ENCODE measurements at places on chromosomes 7 and 10.
A peak's percentile ranks its signal among the peaks of the same experiment; 100 is the strongest.

- no peak for DNase-seq
- H3K27me3 ChIP-seq, result no peaks in the 10 kb centered on the region
- no peak overlapping the region for H3K4me3 ChIP-seq
- H3K27ac ChIP-seq, result no peak overlapping the region
- no peaks in the 10 kb centered on the region for H3K36me3 ChIP-seq
These were observed 28.6 kb downstream of the MACC1 start for GRCh38 chr7:20188567-20188966.

GRCh38 chr10:85544956-85545355 is 821.6 kb downstream of the GRID1 start:
- H3K4me3 ChIP-seq, result no peak overlapping the region
- no peaks in the 10 kb centered on the region for H3K4me1 ChIP-seq
- H3K27ac ChIP-seq, result no peak overlapping the region
- H3K27me3 ChIP-seq, result no peaks in the 10 kb centered on the region

DNA sequence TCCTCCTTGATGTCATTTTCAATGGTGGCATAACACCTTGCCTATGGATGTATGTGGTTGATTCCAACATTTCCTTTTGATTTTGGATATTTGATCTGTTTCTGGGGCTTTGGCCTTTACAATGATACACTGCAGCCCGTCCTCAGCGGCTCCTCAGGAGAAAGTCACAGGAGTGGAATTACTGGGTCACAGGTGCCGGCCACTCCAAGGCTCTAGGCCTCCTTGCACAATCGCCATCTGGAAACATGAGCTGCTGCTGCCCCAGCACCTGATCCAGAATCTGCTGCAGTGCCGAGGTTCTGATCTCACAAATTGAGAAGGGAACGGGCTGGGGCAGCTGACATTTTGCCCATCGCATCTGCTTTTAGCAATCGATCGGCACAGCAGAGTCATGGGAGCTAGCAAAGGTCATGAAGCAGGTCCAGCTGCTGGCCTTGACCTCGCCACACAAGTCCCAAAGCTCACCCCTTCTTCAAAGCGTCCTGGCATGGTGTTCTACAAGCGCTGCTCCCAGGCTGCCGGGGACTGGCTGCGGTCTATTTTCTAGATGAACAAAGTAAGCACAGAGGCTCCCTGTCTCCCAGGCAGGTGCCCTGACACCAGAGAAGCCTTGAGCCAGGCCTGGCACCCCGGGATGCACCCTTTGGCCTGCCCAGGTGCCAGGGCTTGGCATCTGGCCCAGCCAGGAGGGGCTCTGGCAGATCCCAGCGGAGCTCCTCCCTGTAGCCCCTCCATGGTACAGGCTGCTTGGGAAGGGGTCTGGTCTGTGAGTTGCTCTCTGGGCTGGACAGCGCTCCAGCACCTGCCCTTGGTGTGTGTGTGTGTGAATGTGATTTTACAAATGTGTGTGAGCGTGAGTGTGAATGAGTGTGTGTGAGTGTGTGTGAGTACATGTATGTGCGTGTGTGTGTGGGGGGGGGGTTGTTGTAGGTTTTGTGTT is 201.8 kb downstream of the GLRX3 start:
- H3K27ac ChIP-seq, result no peak overlapping the region
- H3K27me3 ChIP-seq, result no peaks in the 10 kb centered on the region
- H3K4me3 ChIP-seq, result no peak overlapping the region
- H3K36me3 ChIP-seq, result no peaks in the 10 kb centered on the region
- no peak for DNase-seq

GRCh38 chr10:72041491-72041890 is 46.9 kb downstream of the SPOCK2 start:
- DNase-seq, result no peak
- no peak overlapping the region for H3K27ac ChIP-seq
- H3K4me3 ChIP-seq, result no peak overlapping the region
- no peaks in the 10 kb centered on the region for H3K36me3 ChIP-seq
- H3K27me3 ChIP-seq, result no peaks in the 10 kb centered on the region

GRCh38 chr10:47214520-47214919 is 85.5 kb upstream of the GDF10 start:
- H3K4me3 ChIP-seq, result no peak overlapping the region
- peaks cover 16% of the 10 kb centered on the region for H3K4me1 ChIP-seq
- no peak for DNase-seq
- H3K27me3 ChIP-seq, result no peaks in the 10 kb centered on the region

DNA sequence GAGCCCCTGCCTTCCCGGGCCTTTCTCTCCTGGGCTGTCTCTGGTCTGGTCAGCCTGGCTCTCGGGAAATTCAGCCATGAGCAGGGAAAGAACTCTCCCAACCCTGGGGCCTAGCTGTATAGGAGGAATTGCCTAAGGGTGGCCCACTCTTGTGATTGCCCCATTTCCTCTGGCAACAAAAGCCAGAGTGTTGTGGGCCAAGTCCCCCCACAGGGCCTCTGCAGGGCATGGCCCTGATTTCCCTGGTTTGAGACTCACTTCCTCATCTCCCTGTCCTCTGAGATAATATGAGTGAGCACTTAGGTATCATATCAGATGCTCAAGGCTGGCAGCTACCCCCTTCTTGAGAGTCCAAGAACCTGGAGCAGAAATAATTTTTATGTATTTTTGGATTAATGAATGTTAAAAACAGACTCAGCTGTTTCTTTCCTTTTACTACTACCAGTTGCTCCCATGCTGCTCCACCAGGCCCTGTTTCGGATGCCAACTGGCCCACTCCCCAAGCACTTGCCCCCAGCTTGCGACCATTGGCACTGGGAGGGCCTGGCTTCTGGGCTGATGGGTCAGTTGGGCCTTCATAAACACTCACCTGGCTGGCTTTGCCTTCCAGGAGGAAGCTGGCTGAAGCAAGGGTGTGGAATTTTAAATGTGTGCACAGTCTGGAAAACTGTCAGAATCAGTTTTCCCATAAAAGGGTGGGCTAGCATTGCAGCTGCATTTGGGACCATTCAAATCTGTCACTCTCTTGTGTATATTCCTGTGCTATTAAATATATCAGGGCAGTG is 11.4 kb downstream of the IRF5 start:
- DNase-seq, result no peak
- H3K4me3 ChIP-seq, result no peak overlapping the region
- H3K4me1 ChIP-seq, result no peaks in the 10 kb centered on the region
- H3K36me3 ChIP-seq, result peaks cover 4% of the 10 kb centered on the region

DNA sequence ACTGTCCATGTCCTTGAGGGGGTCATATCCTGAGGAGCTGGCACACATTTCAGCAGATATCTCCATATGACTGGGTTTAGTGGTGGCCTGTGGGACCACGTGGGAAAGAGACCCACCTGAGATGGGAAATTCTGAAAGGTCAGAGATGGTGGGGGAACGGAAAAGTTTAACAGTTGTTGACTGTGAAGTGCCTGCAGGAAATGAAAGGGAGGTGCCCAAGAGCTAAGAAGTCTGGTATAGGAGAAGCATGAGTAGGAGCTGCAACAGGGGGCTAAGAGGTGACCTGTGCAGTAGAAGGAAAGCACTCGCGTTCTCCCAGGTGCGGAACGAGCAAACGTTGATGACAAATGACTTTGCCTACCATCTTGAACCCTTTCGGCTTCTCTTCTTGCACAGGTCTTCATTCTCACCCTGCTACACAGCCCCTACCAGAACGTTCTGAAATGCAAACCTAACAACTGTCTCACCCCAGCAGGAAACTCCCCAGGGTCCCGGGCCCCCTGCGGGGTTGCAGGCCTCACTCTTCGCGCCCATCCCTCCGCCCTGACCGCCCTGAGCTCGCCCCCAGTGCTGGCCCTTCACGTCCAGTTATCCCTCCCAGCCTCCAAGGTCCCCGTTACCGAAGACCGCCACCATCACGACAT is 9.8 kb upstream of the FXYD4 start:
- DNase-seq, result no peak
- H3K4me1 ChIP-seq, result peaks cover 19% of the 10 kb centered on the region
- no peaks in the 10 kb centered on the region for H3K36me3 ChIP-seq
- peak overlapping the region; percentile 88 for H3K27ac ChIP-seq

- H3K4me3 ChIP-seq, result no peak overlapping the region
- no peaks in the 10 kb centered on the region for H3K4me1 ChIP-seq
- H3K27me3 ChIP-seq, result no peaks in the 10 kb centered on the region
- DNase-seq, result no peak
- no peaks in the 10 kb centered on the region for H3K36me3 ChIP-seq
- H3K27ac ChIP-seq, result no peak overlapping the region
These were observed 262.5 kb downstream of the SEMA3D start for GRCh38 chr7:84924353-84924752.

GRCh38 chr10:50398381-50398780 is 147.1 kb upstream of the ASAH2 start:
- H3K4me1 ChIP-seq, result peaks cover 21% of the 10 kb centered on the region
- H3K27me3 ChIP-seq, result no peaks in the 10 kb centered on the region
- H3K27ac ChIP-seq, result no peak overlapping the region

DNA sequence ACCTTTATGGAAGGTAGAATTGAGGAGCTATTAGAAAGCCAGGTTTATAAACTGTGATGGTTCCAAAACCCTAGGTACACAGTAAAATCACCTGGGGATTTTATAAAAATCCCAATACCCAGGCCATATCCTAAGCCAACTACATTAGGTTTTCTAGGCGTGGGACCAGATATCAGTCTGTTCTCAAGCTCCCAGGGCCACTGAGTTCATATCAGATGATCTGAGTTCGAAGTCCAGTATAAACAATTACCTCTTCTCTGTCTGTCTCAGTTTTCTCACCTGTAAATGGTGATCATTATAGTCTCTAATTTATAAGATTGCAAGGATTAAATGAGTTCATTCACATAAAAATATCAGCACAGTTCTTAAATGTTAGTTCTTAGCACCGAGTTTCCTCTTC is 60.6 kb downstream of the CAV1 start:
- no peaks in the 10 kb centered on the region for H3K36me3 ChIP-seq
- no peaks in the 10 kb centered on the region for H3K27me3 ChIP-seq
- no peak for DNase-seq
- peaks cover 3% of the 10 kb centered on the region for H3K4me1 ChIP-seq

GRCh38 chr10:86943316-86944030 is 13.9 kb downstream of the MMRN2 start:
- DNase-seq, result no peak
- no peak overlapping the region for H3K4me3 ChIP-seq
- no peaks in the 10 kb centered on the region for H3K4me1 ChIP-seq
- H3K36me3 ChIP-seq, result no peaks in the 10 kb centered on the region
- no peak overlapping the region for H3K27ac ChIP-seq
- no peaks in the 10 kb centered on the region for H3K27me3 ChIP-seq

DNA sequence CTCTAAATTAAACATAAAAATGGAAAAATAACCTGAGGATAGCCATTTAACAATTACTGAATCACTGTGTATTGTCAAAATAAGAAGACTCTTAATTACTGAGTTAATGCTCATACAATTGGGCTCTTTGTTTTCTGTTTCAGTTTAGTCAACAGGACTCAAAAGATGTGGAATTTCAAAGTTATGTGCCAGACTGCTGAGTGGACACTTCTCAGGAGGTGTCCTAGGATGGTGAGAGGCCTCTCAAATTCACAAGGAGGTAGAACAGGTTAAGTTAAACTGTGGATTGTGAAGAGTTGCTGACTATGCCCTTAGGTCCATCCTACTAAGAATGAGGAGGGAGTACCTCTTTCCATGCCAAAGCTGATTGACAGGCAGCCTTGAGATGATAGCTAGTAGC is 157.7 kb upstream of the CHRM2 start:
- H3K27ac ChIP-seq, result no peak overlapping the region
- no peak for DNase-seq
- no peaks in the 10 kb centered on the region for H3K36me3 ChIP-seq
- H3K4me3 ChIP-seq, result no peak overlapping the region
- H3K4me1 ChIP-seq, result no peaks in the 10 kb centered on the region

DNA sequence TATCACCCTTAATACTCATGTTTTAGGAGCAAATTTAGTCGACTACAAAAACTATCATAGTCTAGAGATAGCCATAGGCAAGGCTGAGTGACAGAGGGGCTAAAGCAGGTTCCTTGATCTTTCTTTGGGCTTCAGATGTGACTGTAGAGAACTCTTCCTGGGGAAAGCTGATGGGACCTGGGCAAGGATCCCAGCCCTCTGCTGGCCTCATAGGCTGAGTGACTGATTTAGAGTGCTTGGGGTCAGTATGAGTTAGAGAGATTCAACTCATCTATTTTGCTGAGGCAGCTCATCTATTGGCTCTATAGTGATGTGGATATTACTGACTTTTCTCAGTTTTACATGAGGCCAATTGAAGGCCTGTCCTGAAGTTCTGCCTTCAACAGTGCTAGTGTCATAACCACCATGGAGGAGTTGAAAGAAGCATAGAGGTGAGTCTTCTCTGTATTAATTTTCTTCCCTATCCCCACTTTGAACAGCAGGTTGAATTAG is 81.6 kb downstream of the SAMD9 start:
- H3K27ac ChIP-seq, result no peak overlapping the region
- no peaks in the 10 kb centered on the region for H3K27me3 ChIP-seq
- no peak for DNase-seq
- H3K4me1 ChIP-seq, result no peaks in the 10 kb centered on the region
- H3K36me3 ChIP-seq, result no peaks in the 10 kb centered on the region

GRCh38 chr7:90836937-90837336 is 240.8 kb downstream of the CDK14 start:
- no peak overlapping the region for H3K27ac ChIP-seq
- H3K4me1 ChIP-seq, result no peaks in the 10 kb centered on the region
- no peak for DNase-seq
- H3K27me3 ChIP-seq, result no peaks in the 10 kb centered on the region

GRCh38 chr7:82289152-82289535 is 154.4 kb downstream of the CACNA2D1 start:
- H3K36me3 ChIP-seq, result no peaks in the 10 kb centered on the region
- H3K4me1 ChIP-seq, result no peaks in the 10 kb centered on the region
- no peak overlapping the region for H3K4me3 ChIP-seq
- no peak for DNase-seq
- H3K27ac ChIP-seq, result no peak overlapping the region
- H3K27me3 ChIP-seq, result no peaks in the 10 kb centered on the region

GRCh38 chr7:107999779-108000560 is 3.0 kb downstream of the LAMB1 start:
- no peak overlapping the region for H3K27ac ChIP-seq
- no peaks in the 10 kb centered on the region for H3K36me3 ChIP-seq
- H3K27me3 ChIP-seq, result peaks cover 15% of the 10 kb centered on the region
- H3K4me3 ChIP-seq, result no peak overlapping the region
- no peaks in the 10 kb centered on the region for H3K4me1 ChIP-seq

GRCh38 chr10:91054325-91054724 is 133.4 kb upstream of the ANKRD1 start:
- no peaks in the 10 kb centered on the region for H3K27me3 ChIP-seq
- H3K4me1 ChIP-seq, result no peaks in the 10 kb centered on the region
- DNase-seq, result no peak
- no peaks in the 10 kb centered on the region for H3K36me3 ChIP-seq

DNA sequence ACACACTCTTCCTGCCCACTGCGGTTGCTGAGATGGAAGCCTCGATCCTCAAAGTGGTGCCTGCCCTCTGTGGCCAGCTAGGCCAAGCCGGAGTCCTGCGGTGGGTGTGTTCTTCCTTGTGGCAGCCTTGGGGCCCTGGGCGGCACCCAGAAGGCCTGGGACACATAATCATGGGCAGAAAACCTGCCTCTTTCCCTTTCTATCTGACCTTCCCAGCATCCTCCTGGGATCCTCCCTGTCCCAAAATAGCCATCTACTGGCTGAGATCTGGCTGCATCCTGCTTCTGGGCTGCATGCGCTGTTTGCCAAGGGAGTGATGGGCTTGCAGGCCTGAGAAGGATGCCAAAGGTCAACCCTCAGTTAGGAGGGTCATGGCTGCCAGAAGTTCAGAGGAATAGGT is 23.9 kb downstream of the COL13A1 start:
- no peak overlapping the region for H3K27ac ChIP-seq
- no peak for DNase-seq
- H3K36me3 ChIP-seq, result no peaks in the 10 kb centered on the region

GRCh38 chr10:35165136-35165535 is 38.5 kb downstream of the CREM start:
- no peak for DNase-seq
- no peaks in the 10 kb centered on the region for H3K4me1 ChIP-seq
- no peak overlapping the region for H3K4me3 ChIP-seq
- no peaks in the 10 kb centered on the region for H3K27me3 ChIP-seq
- H3K36me3 ChIP-seq, result no peaks in the 10 kb centered on the region

All from CD8-positive, alpha-beta memory T cell (primary cell).